Thymus (tissue), 14 donors: ENCODE measurements at places on chromosomes 4 and X. TPM values are rescaled to one million over a fixed set of nuclear protein-coding genes. Genes with fewer than 3 reads are reported as not detected.
A peak's percentile ranks its signal among the peaks of the same experiment; 100 is the strongest.

DNA sequence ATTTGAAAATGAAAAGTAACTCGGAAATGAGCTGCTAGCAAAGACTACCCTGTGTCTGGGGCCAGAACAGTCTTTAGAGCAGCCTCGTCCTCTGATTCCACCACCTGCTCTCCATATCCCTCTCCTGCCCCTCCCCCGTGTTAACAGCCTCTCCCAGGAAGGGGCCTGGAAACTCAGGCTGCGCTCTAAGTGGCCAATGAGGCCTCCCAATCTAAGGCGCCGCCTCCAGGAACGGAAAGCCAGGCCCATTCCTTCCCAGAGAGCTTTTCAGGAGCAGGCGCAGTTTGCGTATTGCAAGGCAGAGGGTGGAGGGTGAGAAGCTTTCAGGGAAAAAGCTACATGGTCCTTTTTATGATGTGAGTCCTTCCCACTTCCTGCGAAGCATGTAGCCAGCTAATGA, 31.2 kb downstream of the RS1 start:
- no peaks in the 10 kb centered on the region for H3K4me1 ChIP-seq
- H3K36me3 ChIP-seq: no peaks in the 10 kb centered on the region
- no peak for DNase-seq
- no peak overlapping the region for H3K27ac ChIP-seq
- no peak overlapping the region for H3K4me3 ChIP-seq

DNA sequence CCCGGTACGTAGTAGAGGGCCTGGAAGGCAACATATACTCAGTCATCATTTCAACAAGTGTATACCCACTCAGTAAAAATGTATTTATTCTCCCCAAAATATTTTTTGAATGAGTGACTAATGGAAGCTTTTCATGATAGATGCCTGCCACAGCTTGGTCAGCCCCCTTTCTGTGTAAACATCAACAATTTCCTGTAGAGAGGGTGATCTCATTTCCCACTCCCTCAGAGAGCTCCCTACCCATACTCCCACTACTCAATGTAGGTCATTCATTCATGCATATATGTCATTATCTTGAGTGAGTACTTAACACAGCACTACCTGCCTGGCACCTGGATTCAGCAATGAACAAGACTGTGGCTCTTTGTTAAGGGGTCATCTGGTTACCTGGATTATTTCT, 81.9 kb downstream of the STK32B start:
- DNase-seq: no peak
- H3K4me1 ChIP-seq: no peaks in the 10 kb centered on the region
- H3K4me3 ChIP-seq: no peak overlapping the region
- no peaks in the 10 kb centered on the region for H3K36me3 ChIP-seq
- no peaks in the 10 kb centered on the region for H3K27me3 ChIP-seq

GRCh38 chr4:1625600-1626138, 58.4 kb downstream of the FAM53A start:
- no peak overlapping the region for H3K27ac ChIP-seq
- H3K4me3 ChIP-seq: no peak overlapping the region
- DNase-seq: no peak
- no peaks in the 10 kb centered on the region for H3K4me1 ChIP-seq
- H3K27me3 ChIP-seq: no peaks in the 10 kb centered on the region

DNA sequence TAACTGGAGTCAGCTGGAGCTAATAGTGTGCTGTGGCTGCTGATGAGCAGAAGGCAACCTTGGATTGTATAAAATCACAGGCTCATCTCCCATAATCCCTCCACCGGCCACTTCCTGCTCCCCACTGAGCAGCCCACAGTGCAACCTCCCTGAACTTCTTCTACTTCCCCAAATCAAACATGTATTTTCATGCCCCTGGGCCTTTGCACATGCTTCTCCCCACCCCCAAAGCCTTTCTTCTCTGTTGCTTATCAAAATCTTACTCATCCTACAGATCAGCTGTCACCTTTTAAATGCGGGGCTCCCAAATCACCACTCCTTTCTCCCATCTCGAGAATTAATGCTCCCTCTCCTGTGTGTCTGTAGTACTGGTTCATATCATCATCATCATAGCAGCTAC, 35.8 kb downstream of the RHOH start:
- DNase-seq: no peak
- no peak overlapping the region for H3K27ac ChIP-seq
- peaks cover 46% of the 10 kb centered on the region for H3K4me1 ChIP-seq
- H3K36me3 ChIP-seq: peaks cover 64% of the 10 kb centered on the region

GRCh38 chr4:127188847-127189246, 443.9 kb upstream of the INTU start:
- no peaks in the 10 kb centered on the region for H3K36me3 ChIP-seq
- H3K4me1 ChIP-seq: no peaks in the 10 kb centered on the region
- DNase-seq: no peak

- H3K27me3 ChIP-seq: no peaks in the 10 kb centered on the region
- H3K27ac ChIP-seq: no peak overlapping the region
- H3K4me3 ChIP-seq: no peak overlapping the region
- DNase-seq: no peak
These were observed 80.3 kb downstream of the SYTL5 start for GRCh38 chrX:38086451-38087215.

- no peak overlapping the region for H3K27ac ChIP-seq
- DNase-seq: no peak
- peaks cover 65% of the 10 kb centered on the region for H3K36me3 ChIP-seq
These were observed 53.8 kb downstream of the TNIP2 start for GRCh38 chr4:2702361-2702760.

DNA sequence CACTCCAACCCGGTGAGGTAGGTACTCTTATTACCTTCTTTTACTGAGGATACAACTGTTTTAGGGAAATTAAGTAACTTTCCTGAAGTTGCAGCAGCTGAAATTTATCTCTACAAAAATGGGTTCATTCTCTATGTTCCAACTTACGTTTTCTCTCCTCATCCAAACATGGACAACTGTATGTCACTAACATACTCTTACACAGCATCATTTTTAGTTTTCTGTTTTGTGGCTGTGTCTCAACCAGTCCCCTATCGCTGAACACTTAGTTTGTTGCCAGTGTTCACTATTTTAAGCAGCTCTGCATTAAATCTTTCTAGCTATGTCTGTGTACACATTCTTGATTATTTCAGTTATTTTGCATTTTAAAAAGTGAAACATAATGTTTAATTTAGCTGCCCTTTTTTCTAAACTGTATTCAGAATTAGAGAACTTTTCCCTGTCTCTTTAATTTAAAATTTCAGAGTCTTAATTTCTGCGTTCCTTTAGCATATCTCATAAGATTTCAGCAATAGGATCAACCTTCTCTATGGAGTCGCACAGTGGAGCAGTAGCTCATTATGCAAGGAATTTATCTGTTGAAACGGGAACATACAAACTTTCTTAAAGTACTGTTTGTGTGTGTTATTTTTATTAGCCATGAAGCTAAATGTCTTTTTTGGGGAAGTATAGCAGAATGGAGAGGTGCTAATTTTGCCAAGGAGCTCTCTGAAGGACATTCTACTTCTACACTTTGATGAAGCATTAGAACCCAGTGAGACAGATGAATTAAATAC, 3.8 kb downstream of the SGMS2 start:
- no peak overlapping the region for H3K4me3 ChIP-seq
- no peak for DNase-seq
- H3K4me1 ChIP-seq: peaks cover 12% of the 10 kb centered on the region
- H3K27me3 ChIP-seq: peaks cover 50% of the 10 kb centered on the region

Gene LRP2BP
- 0.91 TPM for polyA plus RNA-seq

GRCh38 chr4:146633471-146633800, 5.3 kb upstream of the POU4F2 start:
- no peaks in the 10 kb centered on the region for H3K4me1 ChIP-seq
- H3K27ac ChIP-seq: no peak overlapping the region
- H3K27me3 ChIP-seq: peaks cover 37% of the 10 kb centered on the region
- H3K36me3 ChIP-seq: no peaks in the 10 kb centered on the region
- no peak for DNase-seq

DNA sequence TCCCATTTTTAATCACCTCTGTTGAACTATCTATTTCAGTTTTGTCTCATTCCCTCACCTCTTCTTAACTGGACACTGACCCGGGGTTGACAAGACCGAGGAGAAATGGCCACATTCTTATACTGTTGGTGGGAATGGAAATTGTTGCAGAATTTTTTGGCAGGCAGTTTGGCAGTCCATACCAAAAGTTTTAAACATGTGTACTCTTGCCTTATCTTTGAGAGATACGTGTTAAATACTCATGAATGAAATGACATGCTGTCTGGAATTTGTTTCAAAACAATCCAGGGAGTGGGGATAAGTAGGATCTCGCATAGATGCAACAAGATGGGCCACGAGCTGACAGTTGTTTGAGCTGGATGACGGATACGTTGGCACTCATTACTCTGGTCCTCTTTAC, 12.1 kb downstream of the FGFBP1 start:
- H3K4me3 ChIP-seq: no peak overlapping the region
- no peaks in the 10 kb centered on the region for H3K36me3 ChIP-seq
- H3K27ac ChIP-seq: no peak overlapping the region

Gene TCEAL3
- 25.9 TPM for polyA plus RNA-seq

Gene CPEB2
- 12.0 TPM for polyA plus RNA-seq

DNA sequence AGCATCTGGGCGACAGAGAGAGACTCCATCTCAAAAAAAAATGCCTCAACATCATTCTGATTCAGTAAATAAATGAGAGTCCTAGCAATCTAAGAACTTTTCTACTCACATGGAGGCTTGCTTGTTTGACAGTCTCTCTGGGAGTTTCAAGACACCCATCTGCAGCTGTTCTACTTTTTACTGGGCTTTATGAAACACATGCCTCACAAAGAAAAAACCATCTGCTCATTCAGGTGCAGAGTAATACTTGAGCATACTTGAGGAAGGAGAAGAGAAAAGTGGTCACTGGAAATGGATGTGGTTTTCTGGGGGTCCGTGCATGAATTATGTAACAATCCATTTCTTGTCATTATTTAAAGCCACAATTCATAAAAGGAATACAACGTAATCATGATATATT, 87.1 kb upstream of the DDX53 start:
- no peak overlapping the region for H3K27ac ChIP-seq
- no peaks in the 10 kb centered on the region for H3K4me1 ChIP-seq
- H3K4me3 ChIP-seq: no peak overlapping the region
- no peaks in the 10 kb centered on the region for H3K27me3 ChIP-seq
- DNase-seq: no peak
- no peaks in the 10 kb centered on the region for H3K36me3 ChIP-seq

DNA sequence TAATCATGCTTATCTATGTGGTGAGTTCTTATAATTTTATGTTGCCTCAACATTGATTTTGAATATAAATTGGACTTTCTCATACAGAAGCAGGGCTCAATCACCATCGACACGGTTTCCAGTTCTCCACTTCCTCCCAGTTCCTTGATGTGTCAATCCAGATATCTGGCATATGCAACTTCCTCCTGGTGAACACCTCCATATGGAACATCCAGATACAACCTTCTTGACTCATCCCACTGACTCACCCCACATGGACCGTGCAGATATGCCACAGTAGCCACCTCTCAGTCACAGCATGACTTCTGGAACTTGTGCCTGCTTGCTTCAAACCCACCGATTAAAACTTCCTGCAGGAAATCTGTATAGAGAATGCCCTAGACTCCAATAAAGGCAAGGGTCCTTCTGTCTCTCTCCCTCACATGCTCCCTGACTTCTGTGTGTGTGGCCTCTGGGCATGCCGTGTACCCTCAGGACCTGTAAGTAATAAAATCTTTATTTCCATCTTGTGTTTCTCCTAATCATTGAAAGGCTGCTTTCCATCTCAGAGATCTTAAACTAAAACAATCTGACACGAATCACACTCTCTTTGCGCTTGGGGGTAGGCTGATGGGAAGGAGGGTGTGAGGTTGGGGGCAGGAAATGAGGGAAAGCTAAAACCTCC, 67.0 kb downstream of the HTRA3 start:
- DNase-seq: no peak
- no peak overlapping the region for H3K27ac ChIP-seq
- H3K27me3 ChIP-seq: no peaks in the 10 kb centered on the region
- H3K4me1 ChIP-seq: no peaks in the 10 kb centered on the region
- H3K4me3 ChIP-seq: no peak overlapping the region

- H3K4me1 ChIP-seq: peaks cover 10% of the 10 kb centered on the region
- H3K36me3 ChIP-seq: no peaks in the 10 kb centered on the region
- no peak overlapping the region for H3K4me3 ChIP-seq
These were observed 183.3 kb downstream of the KDR start for GRCh38 chr4:54941994-54942552.

Gene RASL11B
- polyA plus RNA-seq: 1.2 TPM

- no peaks in the 10 kb centered on the region for H3K27me3 ChIP-seq
- H3K36me3 ChIP-seq: no peaks in the 10 kb centered on the region
- DNase-seq: no peak
These were observed 170.6 kb downstream of the BANK1 start for GRCh38 chr4:101961144-101961543.

DNA sequence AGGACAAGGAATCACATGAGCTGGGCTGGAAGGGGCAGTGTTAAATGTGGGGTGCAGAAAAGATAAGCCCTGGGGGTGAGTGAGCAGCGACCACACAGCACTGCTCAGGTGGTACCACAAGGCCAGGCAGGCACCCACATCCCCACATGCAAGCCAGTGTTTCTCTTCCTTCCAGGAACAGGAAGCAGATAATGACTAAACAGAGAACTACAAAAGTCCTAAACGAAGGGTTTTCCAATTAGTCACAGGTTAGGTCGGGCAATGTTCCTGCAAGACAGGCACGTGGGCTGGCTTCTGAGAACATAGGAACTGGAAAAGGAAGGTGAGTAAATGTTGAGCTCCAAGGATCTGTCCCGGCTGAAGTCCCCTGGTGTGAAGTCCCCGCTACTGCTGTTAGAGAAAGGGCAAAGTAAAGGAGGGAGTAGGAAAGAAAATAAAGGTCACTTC, 19.5 kb downstream of the RELL1 start:
- H3K36me3 ChIP-seq: no peaks in the 10 kb centered on the region
- peak overlapping the region; percentile 22 for H3K27ac ChIP-seq
- no peak overlapping the region for H3K4me3 ChIP-seq
- DNase-seq: no peak
- H3K27me3 ChIP-seq: no peaks in the 10 kb centered on the region
- H3K4me1 ChIP-seq: peaks cover 14% of the 10 kb centered on the region

Gene RAB9B
- 1.3 TPM for polyA plus RNA-seq

GRCh38 chrX:33379839-33380238, 168.5 kb upstream of the DMD start:
- H3K27me3 ChIP-seq: no peaks in the 10 kb centered on the region
- H3K4me1 ChIP-seq: no peaks in the 10 kb centered on the region
- H3K27ac ChIP-seq: no peak overlapping the region
- no peaks in the 10 kb centered on the region for H3K36me3 ChIP-seq

Gene FUNDC1
- 26.6 TPM for polyA plus RNA-seq

GRCh38 chr4:78870056-78870455, 69.2 kb downstream of the PAQR3 start:
- H3K4me1 ChIP-seq: no peaks in the 10 kb centered on the region
- H3K36me3 ChIP-seq: peaks cover 42% of the 10 kb centered on the region
- no peak overlapping the region for H3K27ac ChIP-seq
- H3K27me3 ChIP-seq: no peaks in the 10 kb centered on the region
- no peak overlapping the region for H3K4me3 ChIP-seq
- DNase-seq: no peak

Gene P2RY8
- polyA plus RNA-seq: 12.9 TPM

Gene SYN1
- polyA plus RNA-seq: 4.0 TPM

Gene TRAPPC2
- polyA plus RNA-seq: 15.2 TPM

- H3K27me3 ChIP-seq: no peaks in the 10 kb centered on the region
- no peak for DNase-seq
- no peaks in the 10 kb centered on the region for H3K36me3 ChIP-seq
- no peak overlapping the region for H3K4me3 ChIP-seq
These were observed 32.1 kb upstream of the KLHL13 start for GRCh38 chrX:118148737-118149136.

Gene UGT2A1
- 0.21 TPM for polyA plus RNA-seq

Gene FGD1
- 0.98 TPM for polyA plus RNA-seq
